ENCODE measurements at places on chromosomes 6 and 20.

DNA sequence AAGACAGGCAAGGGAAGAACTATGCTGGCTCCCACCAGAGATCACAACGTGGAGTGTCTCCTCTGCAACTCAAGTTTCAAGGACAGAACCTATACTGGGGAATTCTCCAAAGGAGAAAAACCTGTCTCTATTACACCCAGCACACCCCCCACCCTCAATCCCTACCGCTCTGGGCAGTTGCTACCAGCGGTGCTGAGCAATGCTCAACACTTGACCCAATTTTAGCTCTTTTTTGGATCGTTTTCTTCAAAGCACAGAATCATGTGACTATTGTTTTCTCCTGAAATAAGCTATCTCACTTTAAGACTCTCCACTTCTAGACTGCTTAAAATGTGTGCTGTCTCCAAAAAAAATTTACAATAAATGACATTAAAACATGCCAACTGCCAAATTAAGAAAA is 23.3 kb downstream of the MAP7 start:
- no peak for DNase-seq

DNA sequence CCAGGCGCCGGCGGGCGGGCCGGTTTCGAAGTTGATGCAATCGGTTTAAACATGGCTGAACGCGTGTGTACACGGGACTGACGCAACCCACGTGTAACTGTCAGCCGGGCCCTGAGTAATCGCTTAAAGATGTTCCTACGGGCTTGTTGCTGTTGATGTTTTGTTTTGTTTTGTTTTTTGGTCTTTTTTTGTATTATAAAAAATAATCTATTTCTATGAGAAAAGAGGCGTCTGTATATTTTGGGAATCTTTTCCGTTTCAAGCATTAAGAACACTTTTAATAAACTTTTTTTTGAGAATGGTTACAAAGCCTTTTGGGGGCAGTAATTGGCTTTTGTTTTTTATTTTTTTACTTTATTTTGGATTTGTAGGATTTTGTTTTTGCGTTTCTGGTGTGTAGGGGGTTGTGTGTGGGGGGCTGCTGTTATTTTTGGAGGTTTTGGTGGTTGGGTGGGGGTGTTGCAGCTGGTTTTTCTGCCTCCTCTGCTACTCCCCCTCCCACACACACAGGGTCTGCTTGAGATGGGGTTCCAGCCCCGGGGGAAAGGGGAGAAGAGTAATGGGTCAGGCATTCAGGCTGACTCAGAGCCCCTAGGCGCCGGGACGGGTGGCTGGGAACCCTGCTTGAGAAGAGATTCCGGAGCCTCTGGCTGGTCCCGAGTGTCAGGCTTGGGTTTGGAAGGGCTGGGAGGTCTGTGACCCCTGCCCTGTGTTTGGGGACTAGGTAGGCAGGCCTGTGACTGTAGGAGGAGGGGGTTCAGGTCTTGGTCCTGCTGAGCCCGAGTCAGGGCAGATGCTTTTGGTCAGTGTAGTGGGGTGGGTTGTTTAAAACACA is 2.0 kb downstream of the CEBPB start:
- DNase-seq: peak; percentile 76

GRCh38 chr6:14452567-14453527 is 335.3 kb downstream of the CD83 start:
- DNase-seq: peak; percentile 45

DNA sequence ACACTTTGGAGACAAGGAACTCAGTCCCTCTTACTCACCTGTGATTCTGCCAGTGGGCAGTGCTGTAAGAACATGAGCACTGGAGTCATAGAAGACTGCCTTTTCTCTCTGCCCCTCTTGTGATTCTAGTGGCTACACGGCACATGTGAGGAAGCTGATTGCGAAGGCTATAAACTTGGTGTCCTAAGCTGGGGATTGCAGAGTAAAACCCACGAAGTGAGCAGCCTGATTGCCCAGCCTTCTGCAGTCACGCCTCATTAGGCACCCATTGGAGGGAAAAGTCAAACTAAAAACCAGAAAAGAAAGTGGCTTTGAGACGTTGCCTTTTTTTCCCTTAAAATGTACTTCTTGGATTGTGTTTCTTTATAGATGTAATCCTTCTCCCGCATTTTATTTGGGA is 748.4 kb upstream of the CHD6 start:
- DNase-seq: no peak

- no peak for DNase-seq
Measured at GRCh38 chr6:123118811-123119210, 122.8 kb downstream of the CLVS2 start.

DNA sequence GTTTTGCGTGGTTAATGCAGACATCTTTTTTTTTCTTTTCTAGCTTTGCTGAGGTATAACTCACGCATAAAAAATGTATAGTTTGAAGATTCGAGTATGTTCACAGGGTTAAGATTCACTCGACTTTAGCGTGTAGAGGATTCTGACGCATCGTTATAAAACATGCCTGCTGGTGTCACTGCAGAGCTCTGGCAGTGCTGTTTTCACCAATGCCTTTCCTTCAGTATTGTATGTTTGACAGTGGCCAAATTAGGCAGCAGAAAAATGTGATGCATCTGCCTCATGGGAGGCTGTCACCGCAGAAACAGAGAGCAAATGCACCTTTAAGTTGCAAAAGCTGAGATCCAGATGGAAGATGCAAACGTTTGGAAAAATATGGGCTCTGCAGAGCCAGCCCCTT is 18.0 kb upstream of the SIRPB2 start:
- peak; percentile 37 for DNase-seq

DNA sequence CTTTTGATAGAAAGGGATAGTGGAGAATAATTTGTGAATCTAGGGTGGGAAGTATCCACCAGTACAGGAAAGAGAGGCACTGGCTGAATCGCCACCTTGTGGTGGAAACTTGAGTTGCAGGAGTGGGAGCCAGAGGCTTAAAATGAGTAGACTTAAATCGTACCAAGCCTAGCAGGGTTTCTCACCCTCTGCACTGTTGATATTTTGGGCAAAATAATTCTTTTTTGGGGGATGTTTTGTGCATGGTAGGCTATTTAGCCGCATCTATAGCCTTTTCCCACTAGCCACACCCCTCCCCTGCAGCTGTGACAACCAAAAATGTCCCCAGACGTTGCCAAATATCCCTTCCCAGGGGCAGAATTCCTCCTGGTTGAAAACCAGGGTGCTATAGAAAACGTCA is 119.1 kb downstream of the DHX35 start:
- DNase-seq: peak; percentile 82

GRCh38 chr20:24359321-24360027 is 110.0 kb upstream of the SYNDIG1 start:
- DNase-seq: no peak

GRCh38 chr6:5099537-5099936 is 14.4 kb downstream of the PPP1R3G start:
- DNase-seq: no peak

- DNase-seq: no peak
Measured at GRCh38 chr6:138912308-138912707, 75.7 kb downstream of the REPS1 start.

DNA sequence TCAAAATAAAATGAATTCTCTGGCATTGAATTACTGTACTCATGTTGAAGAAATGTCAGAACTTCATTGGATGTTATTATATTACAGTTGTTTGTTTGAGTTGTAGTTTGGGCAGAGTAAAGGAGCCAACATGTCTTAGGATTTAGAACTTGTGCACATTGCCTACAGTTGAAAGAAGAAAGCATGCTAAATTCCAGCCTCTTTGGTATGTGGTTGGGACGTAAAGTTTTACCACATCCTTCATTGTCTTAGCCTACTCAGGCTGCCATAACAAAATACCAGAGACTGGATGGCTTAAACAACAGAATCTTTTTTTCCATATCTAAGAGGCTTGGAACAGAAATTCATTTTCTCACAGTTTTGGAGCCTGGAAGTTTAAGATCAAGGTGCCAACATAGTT is 42.4 kb downstream of the HFE start:
- no peak for DNase-seq

DNA sequence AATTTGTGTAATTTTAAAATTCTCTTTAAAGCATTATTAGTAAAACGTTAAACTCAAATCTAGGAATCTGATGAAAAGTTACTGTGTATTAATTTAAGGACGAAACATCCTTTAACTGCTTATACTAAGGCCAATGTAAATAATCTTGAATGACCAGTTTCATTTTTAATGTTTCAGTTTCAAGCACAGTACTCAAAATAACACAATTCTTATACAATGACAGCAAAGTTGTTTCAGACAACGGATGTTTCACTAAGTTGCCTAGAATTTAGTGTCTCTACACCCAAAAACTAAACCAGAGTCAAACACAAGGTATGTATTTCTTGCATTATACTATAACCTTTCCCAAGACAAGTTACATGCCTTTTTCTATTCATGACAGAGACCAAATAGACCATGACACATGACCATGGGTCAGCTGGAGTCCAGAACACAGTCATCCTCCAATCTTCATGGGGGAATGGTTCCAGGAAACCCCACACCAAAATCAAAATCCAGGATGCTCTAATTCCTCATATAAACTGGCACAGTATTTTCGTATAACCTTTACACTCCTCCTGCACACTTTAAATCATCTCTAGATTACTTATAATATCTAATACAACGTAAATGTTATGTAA is 7.7 kb downstream of the PHIP start:
- no peak for DNase-seq

DNA sequence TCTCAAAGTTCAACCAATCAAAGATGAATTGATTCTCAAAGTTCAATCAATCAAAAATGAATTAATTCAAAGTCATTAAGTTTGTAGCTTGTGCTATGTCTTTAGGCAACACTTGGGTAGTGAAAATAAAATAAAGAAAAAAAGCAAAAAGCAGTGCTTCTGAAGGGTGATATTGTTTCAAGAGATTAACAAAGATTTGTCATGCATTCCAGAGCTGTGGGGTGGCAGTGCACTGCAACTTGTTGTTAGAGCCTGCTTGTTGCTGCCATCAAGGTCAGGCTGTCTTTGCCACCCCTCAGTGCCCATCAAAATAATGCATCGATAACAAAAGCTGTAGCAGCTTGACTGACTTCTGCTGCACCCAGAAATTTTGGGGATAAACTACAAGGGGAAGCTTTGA is 128.6 kb downstream of the RNF144B start:
- no peak for DNase-seq

- DNase-seq: no peak
Measured at GRCh38 chr6:131013495-131013894, 49.5 kb downstream of the EPB41L2 start.
